ENCODE measurements at places on chromosomes 7 and 10.

- DNase-seq, result no peak
Measured at GRCh38 chr10:120794390-120794789, 56.8 kb upstream of the WDR11 start.

- DNase-seq, result peak; percentile 3
Measured at GRCh38 chr7:78073609-78074382, 275.2 kb downstream of the PHTF2 start.

DNA sequence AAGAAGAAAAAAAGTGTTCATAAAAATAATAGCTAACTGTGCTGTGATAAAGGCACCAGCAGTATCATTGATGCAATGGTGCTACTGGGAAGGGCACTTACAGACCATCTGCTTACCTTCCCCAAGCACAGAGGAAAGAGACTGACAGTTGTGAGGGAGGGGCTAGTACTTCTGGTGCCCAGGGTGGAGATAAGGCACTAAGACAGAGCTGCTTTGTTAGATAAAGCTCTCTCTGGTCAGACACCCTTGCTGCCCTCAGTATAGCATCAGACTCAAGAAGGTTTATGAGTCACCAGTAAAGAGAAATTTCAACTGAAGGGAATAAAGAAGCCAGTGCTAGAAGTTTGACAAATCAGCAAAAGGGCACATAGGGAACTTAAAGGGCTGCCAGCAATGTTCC is 325.6 kb downstream of the HPSE2 start:
- peak; percentile 57 for DNase-seq

GRCh38 chr7:87000344-87000743 is 59.1 kb downstream of the ELAPOR2 start:
- DNase-seq, result peak; percentile 36

DNA sequence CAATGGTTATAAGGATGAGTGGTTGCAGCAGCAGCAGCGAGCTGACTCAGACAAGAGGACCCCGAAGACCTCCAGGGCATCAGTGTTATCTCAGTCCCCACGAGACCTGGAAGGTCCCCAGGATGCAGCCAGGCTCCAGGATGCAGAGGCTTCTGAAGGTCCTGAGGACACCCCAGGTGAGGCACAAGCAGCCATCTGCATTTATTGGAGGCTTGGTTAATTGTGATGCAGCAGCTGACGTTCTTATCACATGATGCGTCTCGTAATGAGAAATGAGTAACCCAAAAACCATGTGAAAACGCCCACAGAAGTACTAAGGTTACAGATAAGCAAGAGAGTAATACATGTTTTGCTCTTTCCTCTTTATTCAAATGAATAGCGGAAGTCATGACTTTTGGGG is 17.4 kb downstream of the C7orf57 start:
- DNase-seq, result peak; percentile 59
